Fibroblast of mammary gland (primary cell): ENCODE measurements at places on chromosomes 4 and X.

DNA sequence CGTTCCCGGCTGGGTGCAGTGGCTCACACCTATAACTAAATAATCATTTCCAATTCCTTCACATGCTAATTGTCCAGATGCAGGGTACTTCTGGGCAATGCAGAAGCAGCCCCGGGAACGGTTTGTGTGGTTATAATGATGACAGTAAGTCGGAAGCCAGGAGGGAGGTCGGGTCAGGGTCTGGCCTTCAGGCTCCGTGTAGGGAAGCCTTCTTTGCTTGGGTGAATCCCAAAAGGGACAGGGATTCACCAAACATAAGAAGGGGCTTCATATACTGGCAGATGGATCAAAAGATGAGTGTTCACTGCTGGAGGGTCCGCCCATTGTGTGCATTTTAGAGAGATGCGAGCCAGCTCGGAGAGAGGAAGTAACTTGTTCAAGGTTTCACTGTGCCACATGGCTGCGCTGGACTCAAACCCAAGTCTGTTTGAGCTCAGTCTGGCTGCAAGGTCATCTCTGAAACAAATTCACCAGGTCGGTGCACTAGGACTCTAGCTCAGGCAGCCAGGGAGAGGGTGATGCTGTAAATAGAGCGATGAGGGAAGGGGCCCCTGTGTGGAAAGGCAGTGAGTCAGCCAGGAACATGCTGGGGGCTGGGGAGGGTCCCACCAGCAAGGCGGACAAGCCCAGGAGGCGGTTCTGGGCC is 4.8 kb upstream of the KIAA0232 start:
- DNase-seq = no peak

- DNase-seq = peak; percentile 37
Measured at GRCh38 chr4:103002551-103002950, 17.0 kb downstream of the SLC9B1 start.

GRCh38 chrX:13387666-13388494 is 68.0 kb upstream of the ATXN3L start:
- DNase-seq = peak; percentile 62

- no peak for DNase-seq
Measured at GRCh38 chr4:38151873-38152272, 191.7 kb downstream of the PTTG2 start.

GRCh38 chr4:117249333-117249732 is 164.0 kb upstream of the TRAM1L1 start:
- no peak for DNase-seq

- DNase-seq = no peak
Measured at GRCh38 chrX:53305219-53305995, 24.0 kb upstream of the IQSEC2 start.

- no peak for DNase-seq
Measured at GRCh38 chr4:167088115-167088514, 146.2 kb downstream of the SPOCK3 start.

DNA sequence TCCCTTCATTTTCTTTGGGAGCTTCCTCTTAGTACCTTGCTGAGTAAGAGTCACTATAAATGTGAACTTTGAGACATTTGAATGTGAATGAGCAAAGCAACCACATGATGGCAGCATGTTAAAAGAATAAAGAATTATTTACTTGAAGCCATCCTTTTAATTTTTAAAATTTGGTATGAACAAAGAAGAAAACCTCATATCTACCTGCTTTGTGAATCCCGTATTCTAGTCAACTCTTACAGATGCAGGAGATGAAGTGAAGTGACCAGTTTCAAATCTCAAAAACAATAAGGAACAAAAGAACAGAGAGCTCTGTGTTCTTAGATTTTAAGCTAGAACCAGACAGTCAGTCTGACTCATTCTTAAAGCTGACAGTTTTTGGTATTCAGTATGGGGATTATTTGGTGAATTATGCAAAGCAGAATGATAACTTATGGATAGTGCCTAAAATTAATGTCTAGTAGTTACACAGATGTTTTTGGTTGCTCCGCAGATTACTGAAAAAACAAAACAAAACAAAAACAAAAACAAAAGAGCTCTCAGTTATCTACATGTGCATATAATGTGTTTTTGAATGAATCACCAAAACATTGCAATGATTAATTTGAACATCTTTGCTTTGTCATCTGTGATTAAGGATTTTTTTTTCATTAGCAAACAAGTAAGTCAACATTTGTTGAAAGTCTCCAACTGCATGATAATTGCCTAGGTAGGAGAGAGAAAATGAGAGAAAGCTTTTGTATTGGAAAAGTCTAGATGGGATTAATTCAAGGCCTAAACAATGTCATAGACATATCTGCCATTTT is 48.2 kb upstream of the H2AZ1 start:
- peak; percentile 70 for DNase-seq

DNA sequence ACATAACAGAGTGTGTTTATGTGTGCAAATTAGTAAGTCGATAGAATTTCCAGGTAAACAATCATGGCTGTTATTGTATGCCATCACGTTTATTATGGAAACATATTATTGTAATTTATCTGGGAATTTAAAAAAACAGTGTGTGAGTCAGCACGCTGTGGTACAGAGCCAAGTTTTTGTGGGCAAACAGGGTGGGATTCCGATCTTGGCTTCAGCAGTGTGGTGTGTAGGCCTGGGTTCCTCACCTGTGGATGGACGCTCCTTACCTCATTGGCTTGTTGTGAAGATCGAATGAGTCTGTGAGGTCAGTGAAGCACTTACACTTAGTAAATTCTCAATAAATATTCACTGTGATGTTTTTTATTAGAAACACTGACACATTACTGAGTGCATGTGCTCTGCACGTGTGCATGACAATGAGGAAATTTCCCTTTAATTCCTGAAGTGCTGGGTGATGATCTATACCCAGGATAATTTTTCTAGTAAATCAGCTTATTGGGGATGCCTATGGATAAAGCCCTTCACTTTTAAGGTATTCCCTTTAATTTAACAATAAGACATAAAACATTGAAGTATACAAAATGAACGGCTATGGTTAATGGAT is 36.4 kb downstream of the SLIT2 start:
- DNase-seq = peak; percentile 56

DNA sequence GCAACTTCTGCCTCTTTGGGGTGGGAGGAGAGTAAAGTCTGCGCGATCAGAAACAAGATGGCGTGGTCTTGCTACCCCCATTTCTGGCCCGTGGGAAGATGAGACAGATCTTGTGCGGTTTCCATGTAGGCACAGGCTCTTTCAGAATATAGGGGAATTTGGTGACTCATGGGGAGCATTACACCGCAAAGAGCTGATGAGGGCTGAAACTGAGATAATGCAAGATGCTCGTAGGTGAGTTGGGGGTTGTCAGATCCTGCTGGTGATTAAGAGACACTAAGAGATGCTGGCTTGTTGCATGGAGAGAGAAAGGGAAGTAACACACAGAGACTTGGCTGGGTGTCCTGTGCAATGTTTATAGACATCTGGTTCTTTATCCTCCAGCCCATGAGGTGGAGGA is 1.5 kb downstream of the EVC start:
- DNase-seq = peak; percentile 92

DNA sequence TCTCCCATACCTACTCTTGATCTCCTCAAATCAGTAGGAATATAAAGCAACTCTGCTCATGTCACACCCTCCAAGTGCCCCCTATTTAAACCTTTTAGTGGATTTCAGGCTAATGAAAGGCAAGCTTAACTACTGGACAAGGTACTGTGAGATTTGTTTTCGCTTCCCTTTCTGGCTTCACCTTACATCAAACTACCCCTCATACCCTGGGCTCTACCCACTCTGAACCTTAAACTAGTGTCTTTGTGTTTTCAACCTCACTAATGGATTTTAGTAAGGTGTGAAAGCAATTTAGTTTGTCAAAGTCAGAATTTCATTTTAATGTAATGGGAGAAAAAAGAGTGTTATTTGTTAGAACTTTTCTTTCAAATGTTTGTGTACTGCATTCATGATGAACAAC is 291.7 kb downstream of the INPP4B start:
- no peak for DNase-seq

DNA sequence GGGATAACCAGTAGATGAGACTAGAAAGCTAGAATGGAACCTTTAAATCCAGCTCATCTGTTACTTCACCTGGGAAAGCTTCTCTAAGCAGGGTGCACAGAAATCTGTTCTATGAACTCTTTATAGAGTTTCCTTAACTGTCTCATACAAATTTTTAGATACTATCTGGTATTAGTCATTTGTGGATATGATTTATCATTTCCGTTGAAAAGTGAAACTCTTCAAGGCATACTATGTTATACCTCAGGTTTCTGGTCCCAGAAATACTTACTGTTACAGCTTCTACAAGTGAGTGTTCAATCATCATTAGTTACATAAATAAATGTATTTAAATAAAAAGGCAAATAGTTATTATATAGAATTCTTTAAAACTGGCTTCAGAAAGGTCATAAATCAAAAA is 298.3 kb upstream of the AGA start:
- no peak for DNase-seq

- DNase-seq = no peak
Measured at GRCh38 chrX:150156615-150157014, 206.5 kb upstream of the MAMLD1 start.

GRCh38 chr4:26130173-26130572 is 190.6 kb upstream of the RBPJ start:
- DNase-seq = no peak

GRCh38 chr4:139015948-139016471 is 429 bp downstream of the NOCT start:
- DNase-seq = peak; percentile 32

DNA sequence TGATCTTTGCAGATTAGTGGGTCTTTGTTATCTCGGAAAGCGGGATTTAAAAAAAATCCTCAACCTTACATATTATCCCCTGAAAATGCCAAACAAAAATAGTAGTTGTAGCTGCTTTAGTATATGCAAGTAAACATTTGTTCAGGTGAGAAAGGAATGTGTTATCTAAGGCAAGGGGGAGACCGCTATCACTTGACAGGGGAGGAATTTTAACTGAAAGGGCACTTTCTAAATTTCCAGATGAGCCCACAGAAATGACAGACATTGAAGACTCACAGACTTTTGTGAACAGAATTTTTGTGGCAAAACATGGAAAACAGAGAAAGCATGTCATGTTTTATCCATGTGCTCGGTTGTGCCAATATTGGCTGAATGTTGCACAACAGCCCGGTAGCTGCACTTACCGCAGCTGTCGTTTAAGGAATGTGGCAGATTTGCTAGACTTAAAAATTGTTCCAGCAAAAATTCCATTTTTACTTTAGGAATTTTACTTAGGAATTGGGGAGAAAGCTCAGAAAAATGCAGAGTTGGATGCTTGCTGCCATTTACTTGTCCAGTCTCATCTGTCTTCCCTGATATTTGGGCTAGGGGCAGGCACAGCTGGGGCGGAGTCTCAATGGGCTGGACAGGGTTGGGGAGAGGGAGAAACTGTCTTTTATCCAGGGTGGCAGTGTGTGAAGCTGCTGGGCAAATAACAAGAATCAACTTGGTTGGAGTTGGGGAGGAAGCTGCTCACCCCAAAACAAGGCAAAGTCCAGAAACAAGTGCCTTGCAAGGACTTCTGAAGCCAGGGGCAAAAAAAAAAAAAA is 94.6 kb upstream of the RPS6KA3 start:
- peak; percentile 65 for DNase-seq

- no peak for DNase-seq
Measured at GRCh38 chrX:22520128-22520828, 247.6 kb downstream of the CBLL2 start.

DNA sequence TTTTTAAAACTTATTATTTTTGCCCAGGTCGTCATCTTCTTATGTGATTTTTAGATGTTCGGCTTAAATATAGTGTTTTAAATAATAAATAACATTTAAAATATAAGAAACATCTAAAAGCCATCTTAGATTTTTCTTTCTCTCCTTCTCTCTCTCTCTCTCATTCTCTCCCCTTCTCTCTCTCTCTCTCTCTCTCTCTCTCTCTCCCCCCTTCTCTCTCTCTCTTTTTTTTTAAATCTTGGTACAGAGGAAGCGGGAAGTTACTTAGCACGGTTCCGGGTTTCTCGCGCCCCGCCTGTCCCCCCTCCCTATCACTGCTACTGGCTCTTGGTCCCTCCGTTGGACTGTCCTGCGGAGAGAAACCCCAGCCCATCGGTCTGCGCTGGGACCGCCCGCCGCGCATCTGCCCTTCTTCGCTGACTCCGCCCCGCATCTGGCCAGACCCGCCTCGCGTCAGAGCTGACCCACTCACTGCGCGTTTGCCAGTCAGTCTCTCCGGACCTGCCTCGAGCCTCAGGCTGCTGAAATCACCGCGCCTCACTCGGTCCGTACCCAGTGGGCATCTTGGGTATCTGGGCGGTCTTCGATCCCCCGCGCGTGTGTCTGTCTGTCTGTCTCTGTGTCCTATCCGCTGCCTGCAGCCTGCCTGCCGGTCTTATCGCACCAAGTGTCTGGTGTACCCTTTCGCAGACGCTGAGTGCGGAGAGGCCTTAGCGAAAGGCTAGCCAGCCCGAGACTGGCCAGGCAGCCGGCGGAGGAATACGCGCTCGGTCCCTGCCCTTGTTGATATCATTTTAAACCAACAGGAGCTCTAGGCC is at the start of gene PABPC5:
Gene PABPC5, plus strand, starts transcription at position 489 of the 818 bp plus-strand sequence. CDS start 739 bp downstream, outside the sequence.
- peak; percentile 84 for DNase-seq
